MG63 (cell line): ENCODE measurements at places on chromosomes 1 and 21.

GRCh38 chr1:208170252-208170651 lies 73.9 kb downstream of the PLXNA2 start:
- no peak for DNase-seq

GRCh38 chr1:109764561-109765482 lies 1.1 kb upstream of the EPS8L3 start:
- DNase-seq = no peak

GRCh38 chr1:111690306-111690617 lies 48.9 kb downstream of the INKA2 start:
- DNase-seq = peak; percentile 75

- DNase-seq = no peak
Measured at GRCh38 chr1:17137441-17137840, 18.2 kb upstream of the PADI2 start.

DNA sequence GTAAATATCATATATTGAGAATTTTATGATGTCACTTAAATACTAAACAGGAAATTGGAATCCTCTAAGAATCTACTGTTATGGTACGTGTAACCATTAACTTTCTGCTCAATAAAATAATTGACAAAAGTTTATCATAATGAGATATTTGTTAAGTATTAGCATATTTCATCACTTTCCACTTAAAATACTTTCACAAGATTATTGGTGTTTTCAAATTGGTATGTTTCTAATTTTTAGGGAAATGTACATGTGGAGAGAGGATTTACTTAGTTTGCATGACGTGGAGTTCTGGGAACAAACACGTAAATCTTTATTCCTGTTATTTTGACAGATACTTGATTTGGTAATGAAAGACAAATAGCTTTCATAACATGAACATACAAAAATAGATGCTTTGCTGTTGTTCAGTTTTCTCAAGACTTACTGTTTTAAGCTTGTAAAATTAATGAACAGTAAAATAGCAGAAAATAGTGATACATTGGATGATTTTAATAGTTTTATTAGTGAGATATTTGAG lies 1.6 kb downstream of the SRSF11 start:
- DNase-seq = no peak

DNA sequence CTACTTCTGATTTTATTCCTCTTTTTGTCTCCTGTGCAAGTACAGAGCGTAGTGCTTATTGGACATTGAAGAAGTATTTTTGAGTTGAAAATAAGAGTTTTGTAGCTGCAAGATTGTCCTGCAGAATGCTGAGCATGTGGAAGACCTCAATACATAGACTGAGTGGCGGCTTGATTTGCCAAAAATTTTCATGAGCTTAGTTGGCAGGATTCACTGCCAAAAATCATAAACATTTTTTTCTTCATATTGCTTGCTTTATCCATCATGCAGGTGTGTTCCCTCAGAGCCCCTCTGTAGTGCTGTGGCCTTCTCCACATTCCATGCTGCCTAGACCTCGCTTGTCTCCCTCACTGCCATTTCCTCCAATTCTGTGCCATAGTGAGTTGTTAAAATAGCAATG lies 100.1 kb downstream of the DUSP10 start:
- no peak for DNase-seq

DNA sequence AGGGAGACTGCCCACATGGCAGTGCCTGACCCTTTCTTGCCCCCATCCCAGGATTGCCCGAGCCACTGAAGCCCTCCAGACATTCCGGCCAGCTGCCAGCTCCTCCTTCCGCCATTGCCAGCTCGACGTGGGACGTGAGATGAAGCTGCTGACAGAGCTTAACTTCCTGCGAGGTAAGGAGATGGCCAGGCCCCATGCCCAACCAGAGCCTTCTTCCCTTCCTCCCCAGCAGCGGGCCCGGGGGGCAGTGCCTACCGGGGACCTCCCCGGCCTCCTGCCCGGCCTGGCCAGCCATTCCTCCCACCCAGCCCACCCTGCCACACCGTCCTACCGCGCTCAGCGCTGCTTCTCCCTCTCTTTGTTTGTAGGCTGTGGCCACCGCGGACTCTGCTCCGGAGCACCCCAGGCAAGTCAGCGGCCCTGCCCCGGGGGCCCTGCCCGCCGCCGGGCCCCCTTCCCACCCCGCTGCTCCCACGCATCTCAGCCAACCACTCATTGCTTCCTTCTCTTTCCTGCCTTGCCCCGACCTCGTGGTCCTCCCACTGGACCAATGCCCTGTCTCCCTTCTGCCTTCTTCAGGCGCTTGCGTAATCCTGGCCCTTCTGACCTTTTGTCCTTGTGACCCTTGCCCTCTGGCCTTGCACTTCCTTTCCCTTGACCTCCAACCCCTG lies 4.9 kb downstream of the TRIM46 start:
- no peak for DNase-seq

GRCh38 chr1:233689017-233689747 lies 75.3 kb downstream of the KCNK1 start:
- no peak for DNase-seq

GRCh38 chr1:74584185-74584584 lies 71.8 kb upstream of the LRRC53 start:
- no peak for DNase-seq

GRCh38 chr1:39091845-39092645 lies 65.9 kb downstream of the NDUFS5 start:
- peak; percentile 24 for DNase-seq

DNA sequence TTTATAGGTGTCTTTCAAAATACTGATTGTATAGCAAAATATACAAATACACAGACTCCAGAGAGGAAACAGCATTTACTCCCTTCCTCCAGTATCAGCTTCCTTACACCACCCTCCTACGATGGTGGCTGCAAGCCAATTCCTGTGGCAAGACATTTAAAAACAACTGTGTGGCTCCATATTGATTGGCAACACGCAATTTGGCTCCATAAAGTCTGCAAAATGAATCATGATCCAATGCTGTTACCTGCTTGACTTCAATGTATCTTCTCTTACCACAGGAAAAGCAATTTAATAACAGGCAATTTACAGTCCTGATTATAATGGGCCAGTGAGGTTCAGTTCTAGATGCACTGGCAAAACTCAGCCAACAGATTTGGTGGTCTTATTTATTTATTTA lies 19.7 kb upstream of the ATP6V1G3 start:
- DNase-seq = peak; percentile 31

DNA sequence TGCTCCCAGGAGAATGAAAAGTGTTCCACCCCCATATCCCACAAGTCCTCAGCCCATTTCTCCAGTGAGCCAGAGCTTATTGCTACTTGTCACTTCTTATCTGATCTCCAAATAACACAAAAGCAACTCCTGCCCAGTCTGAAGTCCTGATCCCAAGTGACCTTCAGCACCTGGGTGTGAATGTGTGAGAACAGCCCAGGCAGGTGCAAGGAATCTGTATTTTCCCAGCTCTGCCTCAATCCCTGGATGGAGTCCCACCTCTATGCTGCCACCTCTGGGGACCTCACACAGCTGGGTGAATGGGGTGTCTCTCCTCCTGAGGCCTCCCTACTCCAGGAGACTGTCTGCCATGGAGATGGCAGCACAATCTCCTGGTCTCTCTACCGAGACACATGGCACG lies 402.4 kb upstream of the PROX1 start:
- DNase-seq = no peak

DNA sequence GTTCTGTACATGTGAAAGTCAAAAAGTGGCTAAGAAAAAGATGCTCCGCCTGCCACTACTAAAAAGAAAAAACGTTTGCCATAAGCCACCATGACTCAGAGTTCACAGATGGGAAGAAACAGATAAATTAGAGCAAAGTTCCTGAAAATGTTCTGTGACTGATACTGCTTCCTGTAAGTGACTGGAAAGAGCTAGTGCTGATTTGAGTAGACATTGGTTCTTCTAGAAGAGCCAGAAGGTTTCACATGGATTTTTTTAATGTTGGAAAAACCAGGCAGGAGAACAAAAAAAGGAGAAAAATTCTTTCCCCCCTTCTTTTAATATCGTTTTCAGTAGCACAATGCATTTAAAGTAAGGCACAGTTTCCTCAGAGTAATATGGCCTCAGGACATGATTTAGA lies 221.4 kb downstream of the HLX start:
- no peak for DNase-seq

DNA sequence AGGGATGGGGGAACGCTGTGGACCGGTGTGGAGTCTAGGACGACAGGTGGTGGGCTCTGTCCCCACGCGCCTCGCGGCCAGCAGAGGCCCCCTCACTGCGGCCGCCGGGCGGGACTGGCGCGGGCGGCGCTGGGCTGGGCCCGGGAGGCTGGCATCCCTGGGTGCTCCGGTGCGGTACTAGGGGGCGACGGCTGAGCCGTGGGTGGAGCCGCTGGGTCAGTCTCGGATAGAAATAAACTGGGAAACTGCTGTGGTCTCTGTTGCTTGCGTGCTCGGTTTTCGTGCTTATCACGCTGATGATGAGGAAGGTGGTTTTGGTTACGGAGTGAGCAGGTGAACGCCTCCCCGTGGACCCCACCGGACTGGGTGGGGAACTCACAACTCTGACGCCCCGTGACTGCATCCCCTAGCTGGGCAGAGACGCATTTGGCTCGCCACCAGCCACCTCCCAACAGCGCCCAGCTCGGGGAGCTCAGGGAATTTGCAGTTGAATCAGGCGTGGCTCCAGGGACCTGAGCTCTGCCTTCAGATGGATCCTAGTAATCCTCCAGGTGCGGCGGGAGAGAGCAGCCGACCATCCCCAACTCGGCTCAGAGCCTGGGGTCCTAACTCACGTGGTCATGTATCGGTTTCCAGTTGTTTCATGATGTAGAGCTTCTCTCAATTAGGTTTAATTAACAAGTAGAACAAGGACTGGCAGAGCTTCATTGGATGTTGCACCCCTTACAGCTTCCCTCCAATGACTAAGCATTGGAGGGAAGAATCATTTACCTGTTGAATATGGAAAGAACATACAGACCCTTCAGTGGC lies 32.1 kb downstream of the HSD17B7 start:
- peak; percentile 27 for DNase-seq

GRCh38 chr1:195345149-195345548 lies 1263.1 kb downstream of the KCNT2 start:
- no peak for DNase-seq

GRCh38 chr1:106548726-106549125 lies 507.7 kb upstream of the PRMT6 start:
- no peak for DNase-seq

GRCh38 chr1:54112027-54112426 lies 40.8 kb downstream of the CDCP2 start:
- DNase-seq = no peak

- DNase-seq = no peak
Measured at GRCh38 chr1:56034222-56034621, 545.1 kb downstream of the PLPP3 start.

GRCh38 chr21:33940164-33940880 lies 24.7 kb upstream of the ATP5PO start:
- DNase-seq = no peak

- DNase-seq = no peak
Measured at GRCh38 chr1:68479501-68479900, 17.4 kb downstream of the DEPDC1 start.

DNA sequence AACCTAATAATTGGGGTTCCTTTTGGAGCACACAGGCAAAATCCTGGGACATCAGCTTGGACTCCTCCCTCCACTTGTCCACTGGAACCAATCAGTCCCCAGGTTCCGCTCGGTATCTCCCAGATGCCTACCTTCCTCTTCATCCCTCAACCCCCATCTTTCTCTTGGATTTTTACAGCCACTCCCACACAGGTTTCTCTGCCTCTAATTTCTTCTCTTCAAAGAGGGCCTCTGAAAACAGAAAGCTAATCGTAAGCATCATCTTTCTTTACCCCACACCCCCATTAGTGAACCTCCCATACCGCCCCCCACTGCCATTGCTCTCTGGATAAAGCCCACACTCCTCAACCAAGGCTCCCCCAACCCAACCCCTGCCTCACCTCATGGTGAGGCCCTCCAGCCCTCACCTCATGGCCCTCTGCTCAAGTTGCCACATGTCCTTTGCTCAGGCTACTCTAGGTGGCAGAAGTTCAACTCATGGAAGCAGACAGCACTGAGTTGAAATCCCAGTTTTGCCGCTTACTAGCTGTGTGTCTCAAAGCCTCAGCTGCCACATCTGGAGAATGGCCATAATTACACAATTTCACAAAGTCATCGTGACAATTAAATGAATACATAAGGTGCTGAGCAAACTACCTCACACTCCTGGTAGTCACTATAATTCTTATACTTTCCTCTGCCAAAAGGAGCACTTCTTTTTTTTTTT lies 18.1 kb upstream of the WASF2 start:
- no peak for DNase-seq

- DNase-seq = no peak
Measured at GRCh38 chr1:6592441-6592840, 10.2 kb downstream of the KLHL21 start.

DNA sequence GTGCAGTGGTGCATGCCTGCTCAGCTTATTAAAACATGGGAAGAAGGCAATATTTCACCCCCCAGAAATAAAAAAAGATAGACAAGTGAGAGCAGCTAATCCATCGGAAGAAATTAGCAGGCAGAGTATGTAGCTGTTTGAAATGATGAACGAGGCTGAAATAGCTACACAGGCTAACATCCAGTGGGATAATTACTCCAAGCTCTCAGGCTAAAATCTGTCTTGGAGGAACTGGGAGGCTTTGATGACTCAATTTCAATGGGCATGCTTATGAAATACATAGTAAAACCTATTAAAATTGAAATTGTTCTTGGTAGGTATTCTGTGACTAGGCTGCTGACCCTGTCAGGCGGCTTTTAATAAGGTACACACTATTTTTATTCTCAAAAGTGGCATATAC lies 84.1 kb upstream of the RRP15 start:
- no peak for DNase-seq

- DNase-seq = peak; percentile 98
Measured at GRCh38 chr1:248858891-248859889, at the start of gene ZNF692. Gene ZNF692, minus strand, starts transcription at chr1:248859085. Its CDS starts 776 bp downstream, at chr1:248858309.
